Ovary (tissue), 10 donors: ENCODE measurements at places on chromosomes 4 and X.

- DNase-seq, result no peak
These were observed 21.7 kb upstream of the HGFAC start for GRCh38 chr4:3419836-3420605.

DNA sequence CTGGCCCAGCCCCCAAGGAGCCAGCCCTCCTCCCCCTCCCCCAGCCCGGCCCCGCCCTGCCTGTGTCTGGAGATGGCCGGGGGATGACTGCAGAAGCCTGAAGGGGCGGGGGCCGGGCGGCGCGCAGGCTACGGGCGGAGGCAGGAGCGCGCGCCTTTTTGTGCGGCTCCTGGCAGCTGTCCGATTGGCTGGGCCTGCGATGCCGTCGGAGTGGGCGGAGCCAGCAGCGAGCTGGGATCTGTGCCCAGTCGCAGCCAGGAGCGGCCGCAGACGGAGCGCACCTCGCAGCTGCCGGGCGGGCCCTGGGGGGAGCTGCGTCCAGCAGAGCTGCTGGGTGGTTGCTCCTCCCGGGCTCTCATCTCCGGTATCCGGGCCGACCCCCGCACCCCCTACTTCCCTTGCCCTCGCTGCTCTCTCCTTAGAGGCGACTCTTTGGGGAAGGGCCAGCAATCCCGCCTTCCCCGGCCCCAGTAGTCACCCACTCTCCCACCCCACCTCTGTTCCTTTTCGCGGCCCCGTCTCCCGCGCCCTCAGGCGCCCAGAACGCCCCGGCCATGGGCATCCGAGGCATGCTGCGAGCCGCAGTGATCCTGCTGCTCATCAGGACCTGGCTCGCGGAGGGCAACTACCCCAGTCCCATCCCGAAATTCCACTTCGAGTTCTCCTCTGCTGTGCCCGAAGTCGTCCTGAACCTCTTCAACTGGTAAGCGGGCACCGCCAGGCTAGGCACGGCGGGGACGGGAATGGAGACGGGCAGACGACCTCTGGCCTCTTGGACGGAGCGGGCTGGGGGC is at the start of gene GABRQ:
Gene GABRQ (plus strand): TSS at position 247 of the 794 bp plus-strand sequence. CDS start 308 bp downstream, at position 555.
- DNase-seq, result no peak

DNA sequence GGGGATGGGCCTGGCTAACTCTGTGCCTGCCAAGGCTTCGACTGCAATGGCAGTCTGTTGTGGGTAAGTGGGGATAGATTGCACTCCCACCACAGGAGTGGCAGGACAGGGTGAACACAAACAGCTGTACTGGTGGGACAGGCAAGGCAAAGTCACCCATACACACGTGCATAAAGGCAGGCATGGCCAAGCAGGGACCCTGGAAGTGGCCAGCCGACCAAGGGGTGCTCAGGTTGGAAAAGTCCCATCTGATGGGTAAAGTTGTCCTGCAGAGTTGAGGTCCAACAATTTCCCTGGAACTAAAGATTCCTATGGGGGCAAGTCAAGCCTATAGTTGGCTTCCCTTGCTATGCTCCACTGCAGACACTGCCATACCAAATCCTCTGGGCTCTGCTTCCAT is 1961.9 kb upstream of the ADGRL3 start:
- DNase-seq, result no peak

DNA sequence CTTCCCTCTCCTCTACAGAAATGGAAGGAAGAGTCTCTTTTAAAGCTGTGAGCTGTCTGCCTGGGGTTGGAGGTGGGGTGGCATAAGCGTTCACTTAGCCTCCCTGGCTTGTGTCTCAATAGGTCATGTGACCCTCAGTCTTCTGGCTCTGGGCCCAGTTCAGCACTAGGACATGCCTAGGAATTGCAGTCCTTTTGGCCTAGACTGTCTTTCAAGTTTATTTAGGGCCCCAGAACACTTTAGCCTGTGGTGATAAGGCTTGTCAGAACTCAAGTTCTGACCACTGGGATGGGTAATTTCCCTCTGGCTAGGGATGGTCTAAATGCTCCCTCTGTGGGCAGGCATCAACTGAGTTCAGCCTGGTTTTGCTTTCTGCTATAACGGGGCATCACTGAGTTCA is 34.3 kb upstream of the ARMCX4 start:
- DNase-seq, result no peak

GRCh38 chr4:25981749-25982148 is 67.7 kb downstream of the SMIM20 start:
- no peak for DNase-seq

DNA sequence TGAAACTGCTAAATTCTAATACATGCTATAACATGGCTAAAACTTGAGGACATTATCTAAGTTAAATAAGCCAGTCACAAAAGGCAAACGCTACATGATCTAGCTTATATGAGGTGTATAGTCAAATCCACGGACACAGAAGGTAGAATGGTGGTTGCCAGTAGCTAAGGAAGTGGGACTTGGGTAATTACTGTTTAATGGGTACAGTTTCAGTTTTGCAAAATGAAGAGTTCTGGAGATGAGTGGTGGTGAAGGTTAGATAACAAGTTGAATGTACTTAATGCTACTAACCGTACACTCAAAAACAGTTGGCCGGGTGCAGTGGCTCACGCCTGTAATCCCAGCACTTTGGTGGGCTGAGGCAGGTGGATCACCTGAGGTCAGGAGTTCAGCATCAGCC is 644.5 kb upstream of the DIPK2B start:
- DNase-seq, result no peak

DNA sequence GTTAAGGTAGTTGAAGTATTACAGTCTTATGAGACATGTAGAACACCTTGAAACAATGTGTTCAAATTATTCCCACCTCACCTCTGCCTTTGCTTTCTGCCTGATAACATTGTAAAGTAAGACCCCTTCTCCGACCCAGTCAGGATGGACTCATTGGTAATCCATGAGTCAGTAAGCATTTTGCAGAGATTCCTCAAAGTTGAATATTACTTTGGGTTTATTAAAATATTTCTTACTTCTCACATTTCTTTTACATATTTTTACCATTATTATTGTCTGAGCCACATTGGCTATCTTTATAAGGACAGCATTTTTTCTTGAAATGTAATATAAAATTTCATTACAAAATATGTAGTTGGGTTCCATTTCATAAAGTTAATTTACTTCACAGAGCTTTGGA is 201.6 kb downstream of the BMPR1B start:
- DNase-seq, result no peak

DNA sequence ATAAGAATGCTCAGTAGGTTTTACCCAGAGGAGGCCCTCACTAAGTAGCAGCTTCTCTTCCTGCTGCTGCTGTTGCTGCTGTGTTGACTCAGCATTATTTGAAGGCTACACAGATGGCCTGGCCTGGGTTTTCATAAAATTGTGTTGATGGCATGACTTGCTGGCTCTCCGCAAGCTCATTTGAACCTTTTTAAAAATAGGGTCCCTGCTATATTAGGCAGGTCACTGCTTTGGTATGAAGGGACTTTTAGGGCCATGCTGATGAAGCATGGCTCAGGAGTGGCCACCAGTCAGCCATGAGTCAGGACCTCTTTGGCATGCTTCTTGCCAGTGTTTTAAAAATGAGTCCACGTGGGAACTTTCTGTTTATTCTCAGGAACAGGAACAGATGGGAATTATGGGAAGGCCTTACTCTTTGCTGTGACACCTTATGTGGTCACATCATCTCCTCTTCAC is 128.7 kb downstream of the MID1IP1 start:
- DNase-seq, result no peak

DNA sequence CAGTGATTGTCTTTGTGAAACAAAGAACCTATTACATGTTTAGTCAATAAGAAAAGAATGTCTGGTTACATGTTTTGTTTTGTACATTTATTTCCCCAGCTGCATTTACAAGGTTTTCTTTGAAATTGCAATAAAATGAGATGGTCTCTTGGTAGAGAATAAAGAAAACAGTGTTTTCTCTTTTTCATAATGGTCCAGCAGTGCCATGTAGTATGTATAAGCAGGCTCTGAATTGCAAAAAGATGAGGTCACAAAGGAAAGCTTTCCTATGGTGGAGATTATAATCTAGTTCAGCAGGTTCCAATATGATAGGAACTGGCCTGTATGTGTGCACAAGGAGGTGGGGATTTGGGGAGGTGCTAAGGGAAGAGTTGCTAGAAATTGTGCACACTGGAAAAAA is 1417.3 kb downstream of the STIM2 start:
- DNase-seq, result no peak

DNA sequence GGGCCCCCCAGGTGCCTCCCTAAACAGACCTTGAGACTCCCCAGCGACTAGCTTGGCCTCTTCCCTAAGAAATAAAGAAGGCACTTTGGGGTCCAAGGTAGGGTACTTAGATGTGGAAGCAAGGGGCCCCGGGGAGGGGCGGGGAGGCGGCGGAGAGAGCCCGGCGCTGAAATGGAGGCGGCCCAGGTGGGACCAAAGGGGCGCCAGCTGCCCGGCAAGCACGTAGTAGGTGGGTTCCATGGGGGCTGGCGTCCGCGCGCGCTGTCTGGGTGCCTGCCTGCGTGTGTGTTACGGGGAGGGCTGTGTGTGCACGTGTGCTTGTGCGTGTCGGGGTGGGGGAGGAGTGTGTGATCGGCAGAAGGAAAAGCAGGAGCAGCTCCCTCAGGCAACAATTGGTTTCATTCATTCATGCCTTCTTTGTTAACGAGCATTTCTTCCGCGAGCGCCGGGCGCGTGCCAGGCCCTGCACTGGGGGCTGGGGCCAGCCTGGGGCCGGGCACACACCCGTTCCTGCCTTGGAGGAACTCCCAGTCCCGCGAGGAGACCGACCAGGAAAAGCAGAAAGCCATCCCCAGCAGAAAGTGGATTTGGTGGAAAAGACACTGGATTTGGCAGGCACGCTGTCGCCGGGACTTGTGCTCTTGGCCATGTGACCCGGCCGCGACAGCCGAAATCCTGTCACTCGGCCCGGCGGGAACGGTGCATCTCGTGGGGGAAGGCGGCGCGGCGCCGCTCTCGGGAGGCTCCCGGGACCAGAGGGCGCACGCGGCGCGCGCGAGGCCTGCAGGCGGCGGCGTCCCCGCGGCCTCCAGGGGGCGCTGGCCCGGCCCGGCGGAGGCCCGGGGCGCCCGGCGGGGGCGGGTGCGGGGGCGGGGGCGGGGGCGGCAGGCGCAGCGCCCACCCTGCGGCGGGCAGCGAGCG is 3.3 kb upstream of the DUSP9 start:
- no peak for DNase-seq

DNA sequence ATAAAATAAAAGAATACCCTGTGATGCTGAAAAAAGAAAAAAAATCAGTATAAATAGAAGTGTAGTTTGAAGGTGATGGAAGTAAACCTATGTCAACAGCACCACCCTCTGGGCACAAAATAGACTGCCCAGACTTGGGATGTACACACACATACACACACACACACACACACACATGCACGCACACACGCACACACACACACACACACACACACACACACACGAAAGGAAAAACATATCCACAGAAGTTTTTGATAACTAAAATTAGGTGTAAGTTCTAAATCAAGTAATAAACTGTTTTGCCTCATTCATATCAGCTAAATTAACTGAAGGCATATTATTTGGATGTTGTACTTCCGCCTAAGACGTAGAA is 40.5 kb downstream of the ANXA5 start:
- peak; percentile 48 for DNase-seq
